ENCODE measurements at places on chromosomes 4 and X. TPM values are rescaled to one million over a fixed set of nuclear protein-coding genes. Genes with fewer than 3 reads are reported as not detected.

DNA sequence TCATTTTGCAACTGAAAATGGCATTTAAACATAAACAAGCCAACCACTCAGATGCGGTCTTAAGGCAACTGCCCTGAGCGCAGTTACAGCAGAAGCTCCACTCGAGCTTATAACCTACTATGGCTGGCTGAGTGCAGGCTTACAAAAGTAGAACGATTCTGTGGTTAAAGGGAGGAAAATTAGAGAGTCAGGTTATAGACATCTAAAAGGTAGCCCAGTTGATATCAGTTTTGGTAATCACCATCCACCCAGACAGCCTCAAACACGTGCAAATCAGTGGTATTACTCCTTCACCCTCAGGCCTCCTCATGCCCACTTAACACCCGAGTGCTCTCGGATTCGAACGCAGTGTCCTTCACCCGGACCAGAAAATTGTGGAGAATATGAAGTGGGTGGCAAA, 3.1 kb downstream of the LEF1 start:
- no peaks in the 10 kb centered on the region for H3K36me3 ChIP-seq
- DNase-seq: no peak
- no peak overlapping the region for H3K4me3 ChIP-seq
- peaks cover 55% of the 10 kb centered on the region for H3K27me3 ChIP-seq
- peaks cover 22% of the 10 kb centered on the region for H3K4me1 ChIP-seq
- no peak overlapping the region for H3K27ac ChIP-seq

DNA sequence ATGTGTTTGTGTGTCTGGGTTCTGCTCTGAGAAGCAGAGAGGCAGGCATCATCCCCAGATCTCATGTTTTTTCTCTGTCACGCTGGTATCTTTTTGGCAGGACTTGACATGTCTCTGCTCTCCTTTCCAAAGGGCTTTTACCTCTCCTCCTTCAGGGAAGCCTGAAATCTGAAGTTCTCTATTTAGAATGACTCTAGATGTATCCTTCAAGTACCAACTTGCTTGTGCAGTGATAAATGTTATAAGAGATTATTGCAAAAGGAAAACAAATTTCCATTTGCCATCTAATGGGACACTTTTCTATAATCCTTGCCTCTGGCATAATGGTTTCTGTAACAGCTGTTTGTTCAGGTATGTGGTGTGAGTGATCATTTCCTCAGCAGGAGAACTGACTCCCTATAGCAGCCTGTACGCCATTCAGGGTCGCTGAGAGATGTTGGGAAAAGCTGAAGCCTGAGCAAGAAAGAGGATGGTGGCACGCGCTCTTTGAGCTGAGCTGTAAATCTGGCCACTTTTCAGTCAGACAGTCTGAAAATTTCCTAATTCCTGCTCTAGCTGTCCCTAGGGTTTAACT, 72.5 kb downstream of the CNGA2 start:
- H3K36me3 ChIP-seq: no peaks in the 10 kb centered on the region
- no peak overlapping the region for H3K4me3 ChIP-seq
- no peaks in the 10 kb centered on the region for H3K4me1 ChIP-seq
- no peak overlapping the region for H3K27ac ChIP-seq
- peaks cover 10% of the 10 kb centered on the region for H3K27me3 ChIP-seq
- DNase-seq: no peak

Gene PABPC4L
- total RNA-seq: 6.0 TPM

DNA sequence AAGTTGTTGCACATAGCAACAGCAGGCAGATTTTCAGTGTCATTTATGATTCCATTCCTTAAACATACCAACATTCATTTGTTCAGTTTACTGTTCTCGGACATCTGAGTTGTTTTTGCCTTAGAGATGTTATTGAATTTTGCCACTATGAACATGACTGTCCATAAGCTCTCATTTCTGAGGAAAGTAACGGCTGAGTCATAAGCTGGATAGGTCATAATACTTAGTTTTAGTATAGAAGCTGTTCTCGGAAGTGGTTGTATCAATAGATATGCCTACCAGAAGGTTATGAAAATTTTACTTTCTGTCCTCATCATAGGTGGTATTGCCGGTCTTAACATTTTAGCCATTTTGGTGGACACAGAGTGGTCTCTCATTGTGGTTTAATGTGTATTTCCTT, 157.1 kb upstream of the CLNK start:
- H3K4me1 ChIP-seq: no peaks in the 10 kb centered on the region
- no peak overlapping the region for H3K4me3 ChIP-seq
- no peaks in the 10 kb centered on the region for H3K36me3 ChIP-seq
- no peak for DNase-seq

Gene TRIML1
- total RNA-seq: not detected

DNA sequence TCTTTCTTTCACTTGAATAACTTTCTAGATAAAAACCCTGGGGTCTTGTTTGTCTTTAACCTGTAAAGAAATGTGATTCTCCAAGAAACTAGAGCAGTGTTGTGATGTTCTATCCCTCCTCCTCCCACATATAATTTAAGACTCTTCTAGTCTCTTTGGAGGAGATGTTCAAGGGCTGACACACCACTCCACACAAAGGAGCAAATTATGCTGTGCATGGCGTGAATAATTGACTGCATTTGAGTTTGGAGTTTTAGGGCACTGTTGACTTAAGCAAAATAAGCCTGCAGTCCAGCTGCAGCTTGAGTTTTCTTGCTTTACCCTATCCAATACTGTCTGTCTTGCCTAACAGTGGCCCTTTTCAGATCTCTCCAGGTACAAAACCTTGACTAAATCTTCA, 119.7 kb downstream of the CHRDL1 start:
- no peak for DNase-seq
- H3K4me1 ChIP-seq: no peaks in the 10 kb centered on the region
- no peak overlapping the region for H3K27ac ChIP-seq
- no peak overlapping the region for H3K4me3 ChIP-seq

Gene AP1S2
- total RNA-seq: 39.1 TPM

- no peaks in the 10 kb centered on the region for H3K36me3 ChIP-seq
- H3K27ac ChIP-seq: no peak overlapping the region
Observed at GRCh38 chrX:68936126-68936525, 107.3 kb downstream of the EFNB1 start.

DNA sequence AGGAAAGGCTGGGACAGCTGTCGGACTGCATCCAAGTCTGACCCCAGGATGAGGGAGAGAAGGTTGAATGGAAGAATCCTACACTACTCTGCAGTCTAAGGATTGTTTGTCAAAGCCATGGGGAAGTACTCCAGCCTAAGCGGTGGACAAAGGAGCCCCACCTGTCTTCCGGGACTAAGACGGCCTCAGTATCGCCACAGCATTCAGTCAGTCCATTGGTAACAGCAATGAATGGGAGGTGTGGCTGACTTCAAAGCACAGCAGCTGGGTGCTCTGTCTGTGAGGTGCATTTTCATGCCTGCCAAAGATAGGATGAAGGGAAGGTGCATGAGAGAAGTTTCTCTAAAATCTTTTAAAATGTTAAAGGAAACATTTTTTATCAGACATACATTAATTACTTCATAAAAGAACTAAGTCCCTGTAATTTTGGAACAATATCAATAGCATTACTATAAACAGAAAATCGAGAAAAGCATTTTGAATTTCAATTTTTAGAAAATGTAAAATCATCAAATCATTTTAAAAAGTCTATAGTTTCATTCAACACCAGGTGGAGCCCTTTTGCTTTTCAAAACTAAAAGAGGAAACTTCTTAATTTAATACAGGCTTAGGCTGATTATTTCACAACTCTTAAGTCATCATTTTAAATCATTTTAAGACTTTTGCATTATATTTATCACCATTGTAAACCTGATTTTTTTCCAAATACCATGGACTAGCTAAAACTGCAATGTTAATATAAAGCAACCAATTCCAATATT, 27.6 kb upstream of the INTU start:
- H3K27ac ChIP-seq: no peak overlapping the region
- DNase-seq: peak; percentile 38
- peaks cover 2% of the 10 kb centered on the region for H3K4me1 ChIP-seq
- no peaks in the 10 kb centered on the region for H3K36me3 ChIP-seq
- H3K4me3 ChIP-seq: no peak overlapping the region

DNA sequence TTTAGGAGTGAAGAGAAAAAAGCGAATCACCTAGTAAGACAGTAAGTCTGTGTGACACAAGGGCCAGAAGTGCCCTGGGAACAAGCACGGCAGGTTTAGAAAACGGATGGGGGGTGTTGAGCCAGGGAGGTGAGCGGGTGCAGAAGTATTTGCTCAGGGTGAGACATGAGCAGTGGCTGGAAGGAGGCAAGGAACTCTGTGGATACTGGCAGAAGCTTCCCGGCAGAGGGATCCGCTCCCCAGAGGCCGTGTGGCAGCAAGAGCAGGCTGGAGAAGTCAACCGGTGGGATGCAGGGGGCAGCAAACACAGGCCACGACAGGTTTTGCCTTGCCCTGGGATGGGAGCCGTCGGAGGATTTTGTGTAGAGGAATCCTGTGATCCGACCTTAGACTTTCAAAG, 2.3 kb upstream of the UVSSA start:
- no peak overlapping the region for H3K4me3 ChIP-seq
- H3K27me3 ChIP-seq: no peaks in the 10 kb centered on the region
- no peak overlapping the region for H3K27ac ChIP-seq
- H3K4me1 ChIP-seq: peaks cover 22% of the 10 kb centered on the region
- peaks cover 23% of the 10 kb centered on the region for H3K36me3 ChIP-seq

Data from muscle of leg (tissue), 16 donors.